ENCODE measurements at places on chromosomes 11 and 22.

GRCh38 chr11:5923794-5924193 lies 18.3 kb upstream of the OR56A3 start:
- DNase-seq, result no peak

DNA sequence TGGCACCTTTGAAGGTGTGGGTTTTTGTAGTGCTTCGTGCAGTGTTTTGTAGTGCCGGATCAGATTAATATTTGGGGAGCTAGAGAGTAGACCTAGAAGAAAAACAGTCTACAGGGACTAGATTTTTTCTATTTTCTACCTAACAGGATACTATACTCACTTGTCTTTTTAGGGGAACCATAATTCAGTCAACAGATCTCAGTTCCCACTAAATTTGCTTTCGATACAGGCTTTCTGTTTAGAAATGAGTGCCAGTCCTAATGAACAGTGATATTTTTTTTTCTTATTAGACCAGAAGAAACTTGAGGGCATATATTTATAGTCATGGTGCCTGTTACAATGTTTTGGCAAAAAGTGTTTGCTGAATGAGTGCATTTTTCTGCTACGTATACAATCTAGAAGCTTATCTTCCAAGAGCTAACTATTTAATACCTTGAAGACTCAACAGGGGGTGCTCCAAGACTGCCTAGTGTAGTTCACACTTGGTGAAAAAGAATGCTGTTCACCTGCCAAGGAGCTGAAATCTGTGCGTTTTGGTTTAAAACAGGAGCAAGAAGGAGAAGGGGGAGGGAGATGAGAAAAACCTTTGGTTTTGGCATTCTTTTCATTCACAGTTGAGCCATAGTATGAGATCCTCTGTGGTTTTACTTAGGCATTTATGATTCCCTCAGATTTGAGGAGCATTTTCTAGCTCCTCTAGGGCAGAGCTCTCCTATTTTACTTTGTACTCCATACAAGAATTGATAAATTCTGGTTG lies 44.9 kb upstream of the VSTM5 start:
- DNase-seq, result no peak

DNA sequence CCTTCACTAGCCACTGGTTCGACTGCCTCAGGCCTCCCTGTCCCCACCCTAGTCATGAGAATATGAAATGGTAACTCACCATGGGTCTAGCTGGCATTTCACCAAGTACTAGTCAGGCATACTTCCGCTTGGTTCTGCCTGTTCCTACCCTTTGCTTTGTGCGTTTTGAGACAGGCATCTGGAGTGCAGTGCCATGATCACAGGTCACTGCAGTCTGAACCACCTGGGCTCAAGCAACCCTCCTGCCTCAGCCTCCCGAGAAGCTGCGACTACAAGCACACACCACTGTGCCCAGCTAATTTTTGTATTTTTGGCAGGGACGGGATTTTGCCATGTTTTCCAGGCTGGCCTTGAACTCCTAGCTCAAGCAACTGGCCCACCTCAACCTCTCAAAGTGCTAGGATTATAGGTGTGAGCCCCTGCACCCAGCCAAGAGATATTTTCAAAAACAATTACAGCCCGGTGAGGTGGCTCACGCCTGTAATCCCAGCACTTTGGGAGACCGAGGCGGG lies 14.1 kb downstream of the HRAS start:
- DNase-seq, result no peak

GRCh38 chr11:46170797-46171196 lies 49.5 kb upstream of the PHF21A start:
- no peak for DNase-seq

DNA sequence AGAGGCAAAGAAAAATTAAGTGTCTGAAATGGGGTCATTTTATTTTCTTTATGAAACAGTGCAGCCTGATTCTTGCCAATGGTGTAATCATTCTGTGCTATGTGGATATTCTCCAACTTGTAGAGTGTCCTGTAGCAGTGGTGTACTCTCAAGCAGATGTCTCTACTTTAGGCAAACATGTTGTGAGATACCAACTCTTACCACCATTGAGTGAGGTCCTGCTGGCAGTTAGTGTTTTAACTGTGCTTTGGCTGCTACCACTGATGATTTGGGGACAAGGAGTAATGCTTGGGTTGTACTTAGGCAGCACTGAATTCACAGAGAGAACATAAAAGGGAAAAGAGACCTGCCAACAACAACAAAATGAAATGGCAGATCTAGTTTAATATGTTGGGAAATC lies 122.5 kb downstream of the APIP start:
- DNase-seq, result no peak

DNA sequence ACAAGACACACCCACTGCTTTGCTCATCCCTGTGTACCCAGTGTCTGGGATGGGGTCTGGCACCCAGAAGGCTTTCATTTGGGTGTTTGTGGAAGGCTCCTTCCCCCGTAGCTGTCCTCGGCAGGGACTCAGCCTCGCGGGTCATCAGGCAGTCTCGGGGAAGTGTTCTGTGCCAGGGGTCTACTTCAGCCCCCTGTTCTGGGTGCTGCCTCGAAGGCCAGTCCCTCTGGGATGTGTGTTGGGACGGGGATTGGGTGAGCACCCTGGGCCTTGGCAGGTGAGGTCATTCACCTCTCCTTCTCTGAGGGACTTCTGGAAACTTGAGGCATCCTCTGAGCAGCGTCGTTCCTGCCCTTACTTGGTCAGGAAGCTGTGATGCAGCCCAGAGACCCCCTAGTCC lies 65.5 kb downstream of the RPUSD4 start:
- no peak for DNase-seq

All from caudate nucleus (tissue), 63 donors.